ENCODE measurements at places on chromosomes 4 and X.

- DNase-seq, result no peak
Measured at GRCh38 chr4:23202712-23203247, 510.0 kb downstream of the GBA3 start.

DNA sequence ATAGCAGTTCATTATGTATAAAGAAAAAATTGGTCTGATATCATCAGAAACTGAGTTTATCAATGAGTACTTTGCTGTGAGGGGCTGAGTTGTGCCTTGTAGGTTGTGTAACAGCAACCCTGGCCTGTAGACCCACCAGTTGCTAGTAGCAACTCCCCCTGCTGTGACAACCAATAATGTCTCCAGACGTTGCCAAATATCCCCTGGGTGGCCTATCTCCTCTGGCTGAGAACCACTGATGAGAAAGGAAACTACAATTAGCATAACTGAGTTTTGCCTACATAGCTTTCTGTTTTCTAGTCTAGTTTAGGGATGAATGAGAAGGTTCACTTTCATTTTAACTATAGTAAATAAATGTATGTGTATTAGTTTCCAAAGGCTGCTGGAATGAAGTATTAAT is 234.1 kb downstream of the CPE start:
- DNase-seq, result no peak

- DNase-seq, result no peak
Measured at GRCh38 chr4:107130157-107130556, 94.0 kb upstream of the DKK2 start.

GRCh38 chr4:99624141-99624719 is 33.4 kb downstream of the C4orf54 start:
- DNase-seq, result no peak

DNA sequence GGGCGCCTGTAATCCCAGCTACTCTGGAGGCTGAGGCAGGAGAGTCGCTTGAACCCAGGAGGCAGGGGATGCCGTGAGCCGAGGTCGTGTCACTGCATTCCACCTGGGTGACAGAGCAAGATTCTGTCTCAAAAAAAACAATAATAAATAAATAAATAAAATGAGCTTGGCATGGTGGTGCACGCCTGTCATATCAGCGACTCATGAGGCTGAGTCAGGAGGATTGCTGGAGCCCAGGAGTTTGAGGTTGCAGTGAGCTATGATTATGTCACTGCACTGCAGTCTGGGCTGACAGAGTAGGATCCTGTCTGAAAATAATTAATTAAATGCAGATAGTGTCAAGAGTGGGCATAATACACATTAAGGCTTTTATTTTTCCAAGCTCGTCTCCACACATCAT is 77.5 kb downstream of the DHRSX start:
- DNase-seq, result no peak

DNA sequence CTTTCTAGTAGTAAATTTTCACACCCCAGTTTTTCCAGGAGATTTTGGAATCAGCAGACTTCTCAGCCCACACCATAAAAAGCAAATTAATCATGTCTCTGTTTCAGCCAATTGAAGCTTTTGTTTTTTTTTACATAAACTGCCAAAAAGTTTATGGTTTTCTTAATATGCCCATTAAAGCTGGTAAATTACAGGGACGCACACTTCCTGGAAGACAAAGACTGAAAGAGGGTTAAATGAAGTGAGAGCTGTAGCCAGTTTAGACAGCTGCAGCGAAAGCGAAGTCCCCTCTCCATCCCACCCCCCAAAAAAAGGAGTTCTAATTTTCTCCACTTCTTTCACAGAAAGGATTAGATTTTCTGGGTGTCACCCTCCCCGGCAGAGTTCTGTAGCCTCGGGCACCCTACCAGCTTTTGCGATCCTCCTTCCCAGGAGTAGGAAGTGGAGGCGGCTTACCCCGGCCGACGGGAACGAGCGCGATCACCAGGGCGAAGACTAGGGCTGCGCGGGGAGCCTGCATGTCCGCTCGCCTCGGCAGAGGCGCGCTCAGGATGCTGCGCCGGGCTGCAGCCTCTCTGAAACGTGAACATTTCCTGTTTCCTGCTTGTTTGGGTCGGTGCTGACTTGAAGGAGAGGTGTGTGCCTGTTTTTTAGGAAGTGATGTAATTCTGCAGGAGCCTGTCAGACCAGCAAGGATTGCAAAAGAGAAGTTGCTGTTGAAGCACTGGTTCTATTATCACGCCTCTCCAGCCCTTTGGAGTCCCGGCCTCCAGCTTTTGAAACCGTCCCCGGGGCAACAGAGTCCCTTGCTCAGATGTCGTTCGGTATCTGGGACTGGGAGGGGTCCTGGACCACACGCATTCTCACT is at the start of gene TMEM154:
TMEM154 (minus strand) TSS at position 584 of the 868 bp plus-strand sequence; CDS start at position 520, 64 bp downstream.
- peak; percentile 87 for DNase-seq

DNA sequence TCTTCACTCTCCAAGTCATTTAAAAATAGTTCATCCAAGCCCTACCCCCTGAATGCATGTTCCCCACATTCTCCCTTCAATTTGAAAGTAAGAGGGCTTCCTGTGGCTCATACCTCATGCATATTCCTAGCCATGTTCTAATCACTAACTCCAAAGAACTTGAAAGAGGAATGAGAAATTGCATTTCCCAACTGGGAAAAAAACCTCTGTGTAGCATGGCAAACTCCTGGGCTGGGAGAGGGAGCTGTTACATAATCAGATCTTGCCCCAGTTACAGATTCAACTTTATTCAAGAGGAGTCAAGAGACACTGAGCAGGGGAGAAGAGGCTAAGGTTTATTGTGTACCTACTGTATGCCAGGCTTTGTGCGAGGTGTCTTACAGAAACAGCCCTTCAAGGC is 90.2 kb downstream of the SLC2A9 start:
- no peak for DNase-seq

GRCh38 chr4:68948044-68948743 is 3.4 kb downstream of the UGT2A3 start:
- no peak for DNase-seq

DNA sequence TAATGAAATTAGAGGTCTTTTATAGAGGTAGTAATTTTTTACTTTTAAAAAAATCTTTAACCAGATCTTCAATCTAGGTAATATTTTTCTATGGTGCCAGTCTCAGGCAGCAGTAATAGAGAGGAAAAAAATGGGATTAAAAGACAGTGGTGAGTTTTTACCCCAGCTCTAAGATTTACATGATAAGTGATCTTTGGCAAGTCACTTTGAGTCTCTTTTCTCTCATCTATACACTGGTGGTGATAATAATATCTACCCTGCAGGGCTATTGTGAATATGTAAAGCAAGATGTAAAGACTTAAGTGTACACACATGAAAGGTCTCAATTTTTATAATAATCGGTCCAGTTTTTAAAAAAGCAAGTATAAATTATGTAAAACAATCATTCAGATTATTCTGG is 786.2 kb upstream of the POU3F4 start:
- DNase-seq, result no peak

DNA sequence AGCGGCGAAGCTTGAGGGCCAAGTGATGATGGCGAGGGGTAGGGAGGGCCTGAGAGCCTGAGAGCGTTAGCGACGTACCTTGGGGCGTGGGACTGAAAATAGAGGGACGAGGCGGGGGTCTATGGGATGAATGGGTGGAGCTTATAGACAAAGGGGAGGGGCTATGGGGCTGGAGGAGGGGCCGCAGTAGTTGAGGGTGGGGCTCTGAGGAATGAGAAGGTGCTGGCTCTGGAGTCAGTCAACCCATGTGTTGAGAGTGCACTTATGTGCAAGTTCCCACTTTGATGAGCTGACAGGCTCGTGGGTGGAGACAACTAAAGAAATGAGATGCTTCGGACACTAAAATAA is 488 bp downstream of the TBC1D25 start:
- no peak for DNase-seq

Data from retina (tissue), 1 donor.